Right kidney (tissue), 9 donors: ENCODE measurements at places on chromosomes 6 and 20.
A peak's percentile ranks its signal among the peaks of the same experiment; 100 is the strongest.

DNA sequence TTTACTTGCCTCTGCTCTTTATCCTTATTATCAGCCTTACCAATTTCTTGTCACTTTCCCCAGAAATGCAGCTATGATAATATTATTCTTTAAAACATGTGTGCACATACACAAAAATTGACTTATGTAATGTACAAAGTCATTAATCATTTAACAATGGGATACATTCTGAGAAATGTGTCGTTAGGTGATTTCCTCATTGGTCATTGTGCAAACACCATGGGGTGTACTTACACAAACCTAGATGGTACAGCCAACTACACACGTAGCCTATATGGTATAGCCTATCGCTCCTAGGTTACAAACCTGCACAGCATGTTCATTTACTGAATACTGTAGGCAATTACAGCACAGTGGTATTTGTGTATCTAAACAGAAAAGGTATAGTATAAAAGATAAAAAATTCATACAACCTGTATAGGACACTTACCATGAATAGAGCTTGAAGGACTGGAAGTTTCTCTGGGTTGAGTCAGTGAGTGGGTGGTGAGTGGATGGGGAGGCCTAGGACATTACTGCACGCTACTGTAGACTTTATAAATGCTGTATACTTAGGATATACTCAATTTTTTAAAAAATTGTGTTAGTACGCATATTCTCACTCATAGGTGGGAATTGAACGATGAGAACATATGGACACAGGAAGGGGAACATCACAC is 56.9 kb downstream of the HIVEP1 start:
- no peak for DNase-seq

DNA sequence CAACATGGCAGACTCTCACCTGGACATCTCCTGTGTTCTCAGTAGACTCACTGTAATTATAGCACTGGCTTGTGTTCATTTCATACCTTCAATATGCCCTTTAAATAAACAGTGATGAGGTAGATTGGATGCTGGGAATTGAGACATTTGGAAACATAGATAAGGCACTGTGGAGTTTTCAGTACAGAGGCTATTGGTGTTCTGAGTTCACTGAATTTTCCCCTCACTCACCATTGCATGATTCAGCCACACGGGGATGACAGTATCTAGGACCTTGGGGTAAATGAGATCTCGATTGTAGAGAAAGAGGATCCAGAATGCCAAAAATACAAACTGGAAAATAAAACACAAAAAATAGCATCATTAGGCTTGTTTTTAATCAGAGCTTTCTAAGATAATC is 12.6 kb downstream of the ADTRP start:
- no peak for DNase-seq

- no peak for DNase-seq
These were observed 364.3 kb upstream of the PTCHD4 start for GRCh38 chr6:48475275-48475674.

- no peak for DNase-seq
These were observed 18.1 kb downstream of the ENPP1 start for GRCh38 chr6:131825946-131826345.

DNA sequence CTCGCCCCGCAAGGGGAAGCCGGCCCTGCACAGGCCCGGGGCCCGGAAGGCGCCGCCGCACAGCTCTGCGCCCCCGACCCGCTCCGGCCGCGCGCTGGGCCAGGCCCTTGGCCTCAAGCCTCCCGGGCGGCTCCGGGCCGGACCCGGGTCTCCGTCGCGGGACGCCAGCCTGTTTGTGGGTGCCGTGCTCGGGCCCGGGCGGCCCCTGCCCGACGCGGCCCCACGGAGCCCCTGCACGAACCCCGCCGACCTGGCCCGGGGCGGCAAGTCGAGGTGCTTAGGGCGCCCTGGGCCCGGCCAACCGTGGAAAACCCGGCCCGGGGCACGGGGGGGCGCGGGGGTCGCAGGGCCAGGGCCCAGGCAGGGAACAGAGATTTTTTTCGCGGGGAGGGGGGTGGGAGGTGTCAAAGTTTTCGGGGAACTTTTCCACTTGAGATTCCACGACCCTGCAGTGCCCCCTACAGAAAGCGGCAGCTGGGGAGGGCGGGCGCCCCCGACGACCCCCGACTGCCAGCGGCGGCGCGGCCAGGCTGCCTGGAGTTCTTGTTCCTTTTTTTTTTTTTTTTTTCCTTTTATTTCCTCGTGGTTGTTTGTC is 805 bp upstream of the STX16 start:
- no peak for DNase-seq

- DNase-seq, result no peak
These were observed 189.9 kb upstream of the GMDS start for GRCh38 chr6:2435323-2435722.

DNA sequence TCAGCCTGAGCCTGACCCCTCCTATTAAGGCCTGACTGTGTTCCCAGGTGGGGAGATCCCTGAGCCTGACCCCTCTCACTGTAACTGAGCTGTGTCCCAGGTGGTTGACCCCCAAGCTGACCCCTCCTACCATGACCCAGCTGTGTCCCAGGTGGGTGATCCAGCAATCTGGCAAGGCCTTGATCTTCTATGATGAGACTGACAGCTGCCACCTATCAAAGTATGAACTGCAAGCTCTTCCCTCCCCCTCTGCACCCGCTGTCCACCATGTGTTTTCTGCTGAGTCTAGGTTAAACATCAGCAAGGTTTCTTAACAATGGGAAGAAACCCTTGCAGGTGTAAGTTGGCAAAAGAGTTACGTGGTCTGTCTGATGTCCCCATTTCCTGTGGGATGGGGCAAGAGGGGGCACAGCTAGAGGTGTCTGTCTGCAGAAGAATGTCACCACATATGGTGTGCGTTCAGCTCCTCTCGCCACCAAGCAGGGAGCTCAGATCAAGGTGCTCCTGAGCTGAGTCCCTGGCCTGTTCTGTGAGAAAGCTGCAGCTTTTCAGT is 5.9 kb downstream of the PXDC1 start:
- no peak for DNase-seq

DNA sequence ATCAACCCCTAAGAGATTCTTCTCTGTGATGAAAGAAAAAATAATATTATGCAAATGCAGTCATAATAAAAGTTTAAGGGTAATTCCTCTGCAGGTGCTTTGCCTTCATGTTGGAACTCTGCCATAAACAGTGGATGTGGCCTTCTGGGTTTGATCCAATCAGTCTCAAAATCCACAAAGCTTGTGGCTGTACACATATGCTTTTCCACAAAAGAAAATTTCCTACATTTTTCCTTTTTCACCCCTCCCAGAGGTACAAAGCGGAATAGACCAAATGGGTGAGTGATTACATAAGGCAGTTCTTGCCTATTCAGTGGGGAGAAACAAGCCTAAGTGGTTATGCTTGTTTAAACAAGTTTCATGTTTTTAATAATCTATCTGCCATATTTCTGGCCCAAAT is 16.7 kb downstream of the CALHM5 start:
- DNase-seq, result no peak

- DNase-seq, result peak; percentile 43
These were observed 16.5 kb downstream of the RIPOR2 start for GRCh38 chr6:24919056-24919892.

- DNase-seq, result no peak
These were observed 553.0 kb upstream of the MARCKS start for GRCh38 chr6:113304116-113304515.

DNA sequence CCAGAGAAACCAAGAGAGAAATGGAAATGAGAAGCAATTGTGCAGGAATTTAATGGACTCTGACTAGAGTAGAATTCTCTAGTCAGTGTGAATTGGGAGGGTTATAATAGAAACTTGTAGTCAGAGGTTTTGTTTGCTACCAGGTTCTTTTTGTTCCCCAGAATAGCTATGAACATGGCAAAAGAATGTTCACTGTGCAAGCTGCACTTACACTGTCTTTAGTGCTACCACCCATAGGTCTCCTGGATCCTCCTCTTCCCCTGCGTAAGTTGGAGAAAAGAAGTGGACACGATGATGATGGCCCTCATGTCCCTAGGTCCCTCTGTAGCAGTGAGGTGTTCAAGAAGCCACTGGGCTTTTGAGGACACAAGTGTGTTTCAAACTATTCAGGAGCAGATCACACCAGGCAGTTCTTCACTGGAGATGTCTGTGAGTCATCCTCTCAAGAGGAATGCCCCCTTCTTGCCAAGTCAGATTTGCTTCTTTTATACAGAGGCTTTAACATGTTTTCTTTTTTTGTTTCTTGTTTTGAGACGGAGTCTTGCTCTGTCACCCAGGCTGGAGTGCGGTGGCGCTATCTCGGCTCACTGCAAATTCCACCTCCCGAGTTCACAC is 47.6 kb upstream of the SMIM8 start:
- no peak for DNase-seq

GRCh38 chr6:114170372-114170771 is 172.5 kb downstream of the HS3ST5 start:
- DNase-seq, result no peak

GRCh38 chr6:83307849-83308248 is 114.7 kb downstream of the RWDD2A start:
- no peak for DNase-seq

DNA sequence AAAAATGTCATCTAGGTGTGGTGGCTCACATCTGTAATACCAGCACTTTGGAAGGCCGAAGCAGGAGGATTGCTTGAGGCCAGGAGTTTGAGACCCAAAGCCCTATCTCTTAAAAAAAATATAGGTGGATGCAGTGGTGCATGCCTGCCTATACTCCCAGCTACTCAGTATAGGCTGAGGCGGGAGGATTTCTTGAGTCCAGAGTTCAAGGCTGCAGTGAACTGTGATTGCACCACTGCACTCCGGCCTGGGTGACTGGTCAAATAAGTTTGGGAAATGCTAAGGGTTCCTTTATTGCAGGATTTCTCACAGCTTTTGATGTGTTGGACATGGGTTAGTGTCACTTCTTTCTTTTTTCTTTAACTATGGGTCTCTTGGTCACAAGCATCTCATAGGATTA is 261.3 kb downstream of the PLCB1 start:
- DNase-seq, result no peak

GRCh38 chr6:98847779-98848538 is 13.6 kb downstream of the POU3F2 start:
- DNase-seq, result peak; percentile 72

- no peak for DNase-seq
These were observed 302.7 kb upstream of the TFAP2D start for GRCh38 chr6:50410579-50410978.

DNA sequence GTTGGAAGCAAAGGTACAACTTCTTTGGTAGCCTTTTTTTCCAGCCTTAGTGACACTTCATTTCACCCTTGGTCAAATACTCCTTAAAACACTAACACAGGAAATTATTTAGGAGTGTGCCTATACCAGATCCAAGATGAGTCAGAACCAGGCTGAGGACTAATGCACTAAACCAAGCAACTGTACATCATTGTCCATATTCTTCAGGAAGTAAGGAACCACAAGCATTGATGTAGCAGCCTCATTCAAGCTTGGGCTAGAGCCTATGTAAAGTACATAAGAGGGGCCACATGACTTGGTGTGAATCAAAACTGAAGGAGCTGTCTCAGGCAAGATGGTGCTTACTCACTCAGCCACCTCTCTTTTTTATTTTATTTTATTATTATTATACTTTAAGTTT is 20.7 kb upstream of the ADGB start:
- DNase-seq, result no peak
